Activated effector memory CD4-positive, alpha-beta T cell treated with anti-CD3 and anti-CD28 coated beads, Interleukin-2, amount 50 U/mL, for 16 hours (primary cell): ENCODE measurements at places on chromosomes 2 and 18.

DNA sequence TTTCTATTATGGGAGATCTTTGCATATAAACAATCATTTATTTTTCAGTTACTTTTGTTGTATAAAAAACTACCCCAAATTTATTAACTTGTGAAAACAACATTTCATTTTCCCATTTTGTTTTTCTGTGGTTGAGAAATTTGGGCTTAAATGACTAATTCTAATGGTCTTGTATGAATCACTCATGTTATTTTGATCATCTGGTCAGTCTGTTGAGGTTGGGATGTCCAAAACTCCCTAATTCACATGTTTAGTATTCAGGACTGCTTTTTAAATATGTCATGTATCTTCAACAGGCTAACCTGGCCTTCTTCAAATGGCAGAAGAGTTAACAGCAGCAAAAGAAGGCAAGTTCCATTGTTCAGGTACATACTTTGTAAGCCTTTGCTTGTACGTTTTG, 788.1 kb downstream of the TRIB2 start:
- DNase-seq = no peak

- no peak for DNase-seq
Observed at GRCh38 chr18:57544936-57545660, 41.4 kb downstream of the FECH start.

DNA sequence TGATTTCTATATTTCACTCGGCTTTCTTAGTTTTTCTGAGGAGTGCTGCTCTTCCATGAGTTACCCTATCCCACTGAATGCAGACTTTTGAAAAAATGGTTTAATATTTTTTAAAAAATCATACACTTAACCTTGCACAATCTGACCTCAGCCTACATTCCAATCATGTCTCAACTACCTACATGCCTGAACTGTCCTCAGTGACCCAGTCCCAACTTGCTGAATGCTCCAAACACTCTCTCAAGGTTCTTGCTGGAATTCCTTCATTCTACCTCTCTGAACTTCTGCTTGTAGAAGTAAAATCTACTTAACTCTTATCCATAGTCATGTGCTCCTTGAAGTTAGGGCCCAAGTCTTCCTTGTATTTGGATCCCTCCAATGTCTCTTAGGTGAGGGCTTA, 181.6 kb downstream of the XIRP2 start:
- DNase-seq = no peak

DNA sequence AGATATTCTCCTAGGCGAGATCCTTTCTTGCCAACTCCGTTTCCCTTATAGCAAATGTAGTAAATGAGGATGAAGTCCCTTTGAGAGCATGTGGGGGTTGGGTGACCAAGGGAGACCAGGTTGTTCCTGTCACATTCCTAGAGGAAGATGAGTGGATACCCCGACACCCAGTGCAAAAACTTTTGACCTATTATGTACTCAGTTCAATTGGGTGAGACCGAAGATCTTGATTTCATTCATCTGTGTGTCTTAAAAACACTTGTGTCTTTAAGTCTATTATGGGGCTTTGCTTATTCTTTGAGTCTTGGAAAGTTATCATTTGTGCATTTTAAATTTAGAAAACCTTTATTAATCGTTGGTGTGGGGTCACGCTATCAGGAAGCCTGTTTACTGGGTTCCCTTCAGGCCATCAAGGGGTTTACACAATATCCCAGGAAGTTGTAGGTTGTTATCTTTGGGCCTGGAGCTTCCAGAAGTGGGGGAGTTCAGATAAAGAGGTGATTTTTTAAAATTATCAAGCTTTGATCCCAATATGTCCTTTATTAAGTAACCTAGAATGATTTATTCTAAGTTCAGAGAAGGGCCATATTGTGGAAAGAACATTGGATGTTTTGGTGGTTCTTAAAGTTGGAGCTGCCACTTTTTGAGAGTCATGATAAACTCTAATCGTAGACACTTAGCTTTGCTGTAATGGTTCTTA, 2.8 kb downstream of the RHOB start:
- peak; percentile 14 for DNase-seq

GRCh38 chr2:17539611-17540092, 844 bp upstream of the VSNL1 start:
- DNase-seq = no peak

GRCh38 chr2:26607698-26608097, 33.5 kb downstream of the CIB4 start:
- DNase-seq = peak; percentile 22

GRCh38 chr2:39124746-39125057, 3.9 kb upstream of the SOS1 start:
- peak; percentile 72 for DNase-seq

DNA sequence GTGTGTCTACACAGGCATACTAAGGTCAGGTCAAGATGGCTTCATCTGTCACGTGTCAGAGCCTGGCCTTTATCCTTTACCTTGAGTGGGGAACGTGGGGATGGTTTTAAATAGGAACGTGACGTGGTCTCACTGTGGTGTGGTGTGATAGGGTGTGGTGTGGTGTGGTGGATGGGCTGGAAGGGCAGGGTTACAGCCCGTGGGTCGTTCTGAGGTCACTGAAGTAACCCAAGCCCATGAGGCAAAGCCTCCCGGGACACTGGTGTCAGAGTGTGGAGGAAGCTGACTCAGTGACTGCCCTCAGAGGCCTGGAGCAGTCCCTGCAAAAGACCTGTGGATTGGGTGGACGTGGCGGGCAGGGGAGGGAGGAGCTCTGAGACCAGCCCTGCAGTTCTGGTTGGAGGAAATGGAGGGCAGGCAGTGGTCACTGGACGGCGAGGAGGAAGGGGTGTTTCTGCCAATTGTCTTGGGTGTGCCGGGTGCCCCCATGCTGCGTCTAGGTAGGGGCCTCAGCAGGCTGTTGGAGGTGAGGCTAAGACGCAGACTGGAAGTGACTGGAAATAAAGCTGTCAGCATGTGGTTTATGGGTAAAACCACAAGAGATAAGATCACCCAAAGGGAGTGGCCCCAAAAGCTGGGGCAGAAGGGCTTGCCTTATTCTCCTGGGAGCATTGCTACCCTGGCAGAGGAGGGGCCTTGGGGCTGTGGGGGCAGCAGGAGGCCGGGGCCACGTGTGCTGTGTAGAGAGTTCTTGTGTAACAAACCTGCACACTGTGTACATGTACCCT, 84.8 kb downstream of the SH3RF3 start:
- peak; percentile 76 for DNase-seq

GRCh38 chr2:109660046-109660860, 46.1 kb downstream of the SOWAHC start:
- DNase-seq = no peak

DNA sequence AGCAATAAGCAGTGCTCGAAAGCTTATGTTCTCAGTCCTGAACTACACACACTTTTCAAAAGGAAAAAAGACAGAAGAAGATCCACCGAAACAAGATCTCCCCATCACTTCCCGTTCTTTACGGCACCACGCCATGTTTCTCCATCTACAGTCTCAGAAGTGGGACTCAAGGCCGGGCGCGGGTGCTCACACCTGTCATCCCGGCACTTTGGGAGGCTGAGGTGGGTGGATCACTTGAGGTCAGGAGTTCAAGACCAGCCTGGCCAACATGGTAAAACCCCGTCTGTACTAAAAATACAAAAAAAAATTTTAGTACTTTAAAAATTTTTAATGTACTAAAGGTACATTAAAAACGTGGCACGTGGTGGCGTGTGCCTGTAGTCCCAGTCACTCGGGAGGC, 31.2 kb downstream of the ZNF516 start:
- DNase-seq = no peak

DNA sequence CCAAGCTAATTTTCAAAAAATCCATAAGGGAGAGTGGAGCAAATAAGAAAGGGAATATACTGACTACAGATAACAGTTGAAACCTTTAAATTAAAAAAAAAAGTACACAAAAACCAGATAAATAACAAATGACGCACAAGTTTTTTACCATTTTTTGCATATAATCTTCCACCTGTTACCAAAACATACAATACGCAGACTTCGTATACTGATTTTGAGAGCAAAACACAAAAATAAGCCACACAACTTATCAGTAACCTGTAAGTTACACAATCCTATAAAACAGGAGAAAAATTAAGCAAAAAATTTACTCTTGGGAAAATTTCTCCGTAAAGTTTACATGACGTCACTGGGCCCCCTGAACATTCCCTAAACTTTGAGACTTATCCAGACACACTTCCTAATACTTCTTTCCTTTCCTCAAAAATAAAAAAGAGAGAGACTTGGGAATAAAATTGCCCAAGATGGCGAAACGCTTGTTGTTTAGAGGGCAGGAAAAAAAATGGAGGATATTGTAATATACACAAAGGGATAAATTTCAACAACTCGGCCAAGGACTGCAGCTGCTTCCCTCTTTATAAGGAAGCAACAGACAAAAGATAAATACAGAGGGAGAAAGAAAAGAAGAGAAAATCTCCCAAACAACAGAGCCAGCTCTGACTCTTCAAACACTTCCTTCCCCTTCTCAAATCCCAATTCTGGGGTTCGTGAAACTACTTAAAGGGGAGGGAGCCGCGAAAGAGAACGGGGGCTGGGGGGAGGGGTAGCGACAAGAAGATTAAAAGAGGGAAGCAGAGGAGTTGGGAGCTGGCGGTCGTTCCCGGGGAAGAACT, 1.6 kb downstream of the BAZ2B start:
- DNase-seq = no peak
